ENCODE measurements at places on chromosomes 2 and 18.

GRCh38 chr2:33377048-33377447 lies 99.4 kb upstream of the RASGRP3 start:
- no peak for DNase-seq

GRCh38 chr18:58218117-58218516 lies 174.1 kb downstream of the NEDD4L start:
- DNase-seq, result peak; percentile 24

DNA sequence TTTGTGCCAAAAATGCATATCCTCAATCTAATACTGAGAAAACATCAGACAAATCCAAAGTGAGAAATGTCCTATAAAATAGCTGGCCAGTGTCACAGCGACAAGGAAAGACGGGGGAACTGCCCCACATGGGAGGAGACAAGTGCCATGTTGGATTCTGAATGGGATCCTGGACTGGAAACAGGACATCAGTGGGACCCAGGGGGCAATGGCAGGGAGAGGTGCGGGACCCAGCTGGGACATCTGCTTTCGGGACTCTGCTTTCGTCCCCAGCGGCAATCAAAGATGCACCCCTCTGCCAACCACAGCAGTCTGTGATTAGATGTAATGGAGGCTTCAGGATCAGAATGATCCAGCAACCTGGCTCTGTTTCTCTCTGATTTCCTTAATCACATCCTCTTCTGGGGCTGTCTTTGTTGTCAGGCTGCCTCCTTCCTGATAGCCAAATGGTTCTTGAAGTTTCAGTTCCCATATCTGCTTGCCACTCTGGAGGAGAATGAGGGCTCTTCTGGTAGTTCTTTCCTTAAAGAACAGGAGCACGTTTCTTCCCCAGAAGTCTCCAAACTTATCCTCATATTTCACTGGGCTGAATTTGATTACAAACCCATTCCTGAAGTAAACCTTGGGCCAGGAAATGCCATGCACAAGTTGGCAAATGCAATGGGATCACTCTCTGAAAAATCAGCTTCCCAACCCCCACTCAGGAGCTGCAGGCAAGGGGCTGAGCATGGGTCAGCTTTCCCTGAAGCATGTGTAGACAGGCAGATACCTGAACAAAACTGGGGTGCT lies 13.6 kb upstream of the PROC start:
- DNase-seq, result no peak

- DNase-seq, result no peak
Measured at GRCh38 chr2:42562474-42563144, 5.8 kb upstream of the MTA3 start.

- DNase-seq, result no peak
Measured at GRCh38 chr2:233451950-233452349, 97.7 kb downstream of the DGKD start.

DNA sequence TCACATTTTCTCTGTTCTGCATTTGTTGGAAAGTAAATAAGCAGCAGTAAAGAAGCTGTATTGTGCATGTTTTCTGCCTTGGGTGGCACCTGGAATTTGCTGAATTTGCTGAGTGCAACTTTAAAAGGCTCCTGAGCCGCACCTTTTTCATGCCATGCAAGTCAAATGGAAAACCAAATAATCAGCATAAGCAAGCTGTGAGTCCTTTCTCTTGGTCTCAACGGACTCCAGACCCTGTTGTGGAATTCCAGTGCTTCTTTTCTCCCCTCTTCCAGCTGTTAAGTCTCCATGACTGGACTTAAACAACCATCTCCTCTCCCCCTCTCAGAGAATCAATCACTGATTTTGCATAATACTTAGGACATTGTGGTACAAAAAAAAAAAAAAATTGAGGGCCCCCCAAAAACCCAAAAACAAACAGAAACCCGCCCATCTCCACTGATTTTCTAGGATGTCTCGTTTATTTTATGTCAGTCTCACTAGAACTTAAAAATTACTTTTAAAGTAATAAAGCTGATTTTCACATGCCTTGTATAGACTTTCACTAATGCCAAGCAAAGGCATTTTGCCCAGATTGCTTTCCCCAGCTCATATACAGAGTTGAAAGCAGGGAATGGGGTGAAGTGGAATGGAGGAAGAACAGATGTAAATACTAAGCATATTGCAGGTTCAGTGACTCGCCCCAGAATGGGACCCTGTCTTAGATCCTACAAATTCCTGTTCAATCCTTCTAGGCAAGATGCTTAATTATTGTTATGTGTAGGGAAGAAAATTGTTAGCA lies 5.1 kb upstream of the CETN1 start:
- no peak for DNase-seq

All from dermis blood vessel endothelial cell (primary cell).